Activated CD4-positive, alpha-beta memory T cell treated with anti-CD3 and anti-CD28 coated beads, Interleukin-2, amount 10 ng/mL, durations not matched to agents 7 days and 5 days (primary cell): ENCODE measurements at places on chromosomes 7 and 10. TPM values are rescaled to one million over a fixed set of nuclear protein-coding genes. Genes with fewer than 3 reads are reported as not detected.

ANKRD1 gene
- not detected for total RNA-seq

HPS1 gene
- 88.3 TPM for total RNA-seq

RNLS gene
- total RNA-seq = 2.2 TPM

NYAP1 gene
- total RNA-seq = 0.13 TPM

EXOC4 gene
- 70.1 TPM for total RNA-seq

GOLGA7B gene
- 11.2 TPM for total RNA-seq
